ENCODE measurements at places on chromosomes 5 and 9.
A peak's percentile ranks its signal among the peaks of the same experiment; 100 is the strongest.

DNA sequence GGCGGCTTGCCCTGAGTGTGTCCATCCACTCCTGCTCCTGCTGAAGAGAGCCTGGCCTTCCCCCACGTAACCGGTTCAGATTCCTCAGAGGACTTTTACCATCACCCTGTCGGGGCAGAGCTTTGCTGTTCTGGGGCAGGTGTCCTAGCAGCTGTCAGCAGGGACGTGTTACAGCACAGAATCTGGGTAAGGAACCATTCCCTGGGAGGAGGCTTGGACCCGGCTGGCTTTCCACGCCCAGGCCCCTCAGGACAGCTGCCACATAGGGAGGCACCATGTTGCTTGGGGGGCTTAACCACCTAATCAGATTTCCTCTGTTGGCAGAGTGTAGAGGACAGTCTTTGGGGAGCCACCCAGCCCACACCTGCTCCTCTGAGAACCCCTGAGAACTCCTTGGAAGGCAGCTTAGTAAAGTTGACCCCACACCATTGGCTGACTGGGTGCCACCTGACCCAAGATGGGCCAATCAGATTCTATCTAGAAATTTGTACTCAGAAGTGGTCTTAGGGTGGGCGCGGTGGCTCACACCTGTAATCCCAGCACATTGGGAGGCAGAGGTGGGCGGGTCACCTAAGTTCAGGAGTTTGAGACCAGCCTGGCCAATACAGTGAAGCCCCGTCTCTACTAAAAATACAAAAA is 23.3 kb upstream of the EEIG1 start:
- no peak for DNase-seq

- no peak for DNase-seq
Observed at GRCh38 chr5:158813275-158813674, 286.4 kb downstream of the EBF1 start.

- DNase-seq = no peak
Observed at GRCh38 chr5:124948754-124949275, 202.4 kb upstream of the ZNF608 start.

DNA sequence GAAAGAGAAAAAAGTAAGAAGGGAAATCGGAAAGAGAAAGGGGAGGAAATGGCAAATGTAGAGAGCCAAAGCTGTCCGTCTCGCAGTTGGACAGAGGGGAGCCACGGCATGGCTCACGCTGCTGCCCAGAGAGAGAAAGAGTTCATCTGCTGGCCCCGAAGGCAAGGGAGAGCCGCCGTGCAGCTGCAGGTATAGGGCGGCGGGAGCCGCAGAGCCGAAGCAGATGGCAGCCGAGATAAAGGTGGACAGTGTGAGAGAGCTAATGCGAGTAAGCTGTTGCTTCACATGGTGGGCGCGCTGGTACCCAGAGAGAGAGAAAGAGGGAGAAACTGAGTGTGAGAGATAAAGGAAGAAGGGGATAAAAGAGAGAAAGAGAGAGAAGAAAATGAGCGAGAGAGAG is 188.4 kb upstream of the PPP1R26 start:
- DNase-seq = no peak

DNA sequence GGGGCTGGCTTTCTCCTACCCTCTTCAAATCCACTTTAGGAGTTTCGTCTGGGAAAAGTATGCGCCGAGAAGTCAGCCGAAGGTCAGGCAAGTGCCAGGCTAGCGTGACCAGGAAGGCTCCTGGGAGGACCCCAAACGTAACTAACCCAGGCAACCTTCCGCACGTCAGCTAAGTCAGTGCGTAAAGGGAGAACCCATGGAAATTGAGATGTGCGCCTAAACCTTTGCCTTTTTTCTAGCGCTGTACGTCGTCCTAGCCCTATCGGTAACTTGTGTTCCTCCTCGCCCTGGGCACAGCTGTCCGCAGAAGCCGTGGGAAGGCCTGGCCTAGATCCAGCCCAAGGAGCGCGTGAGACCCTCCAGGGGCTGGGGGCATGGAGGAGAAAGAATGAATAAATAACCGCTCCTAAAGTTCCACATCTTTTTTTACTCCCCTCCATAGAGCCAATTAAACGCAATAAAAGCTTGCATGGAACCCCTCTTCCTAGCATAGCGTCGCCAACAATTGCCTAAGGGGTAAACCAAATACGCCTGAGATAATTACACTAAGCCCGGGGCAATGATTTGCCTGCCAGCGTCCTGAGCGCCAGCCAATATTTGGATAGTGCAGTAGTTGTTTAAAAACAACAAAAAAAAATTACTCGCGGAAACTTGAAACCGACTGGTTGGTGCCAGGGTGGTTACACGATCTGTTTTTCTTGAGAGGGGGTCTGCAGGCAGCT is 4.0 kb upstream of the FOXB2 start:
- DNase-seq = no peak

GRCh38 chr5:117486261-117486660 is 911.6 kb upstream of the SEMA6A start:
- no peak for DNase-seq

DNA sequence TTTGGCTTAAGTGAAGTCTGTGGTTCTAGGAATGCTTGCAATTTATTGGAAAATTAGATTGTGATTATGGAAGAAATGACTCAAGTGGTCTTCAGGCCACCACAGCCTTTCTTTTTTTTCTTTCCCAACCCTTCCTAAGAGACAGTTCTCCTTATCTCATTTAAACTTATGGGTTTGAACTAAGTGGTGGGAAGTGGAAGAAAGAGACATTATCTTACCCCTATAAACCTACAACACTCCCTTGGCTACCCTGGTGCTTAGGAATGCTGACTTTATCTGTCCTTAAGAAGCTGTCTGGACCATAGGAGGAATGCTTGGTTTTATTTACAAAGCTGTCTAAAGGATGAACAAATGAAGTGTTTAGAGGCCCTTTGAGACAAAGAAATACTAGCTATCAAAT is 5.1 kb upstream of the ERAP1 start:
- no peak for DNase-seq

GRCh38 chr5:53929570-53929969 is 369.1 kb downstream of the NDUFS4 start:
- no peak for DNase-seq

DNA sequence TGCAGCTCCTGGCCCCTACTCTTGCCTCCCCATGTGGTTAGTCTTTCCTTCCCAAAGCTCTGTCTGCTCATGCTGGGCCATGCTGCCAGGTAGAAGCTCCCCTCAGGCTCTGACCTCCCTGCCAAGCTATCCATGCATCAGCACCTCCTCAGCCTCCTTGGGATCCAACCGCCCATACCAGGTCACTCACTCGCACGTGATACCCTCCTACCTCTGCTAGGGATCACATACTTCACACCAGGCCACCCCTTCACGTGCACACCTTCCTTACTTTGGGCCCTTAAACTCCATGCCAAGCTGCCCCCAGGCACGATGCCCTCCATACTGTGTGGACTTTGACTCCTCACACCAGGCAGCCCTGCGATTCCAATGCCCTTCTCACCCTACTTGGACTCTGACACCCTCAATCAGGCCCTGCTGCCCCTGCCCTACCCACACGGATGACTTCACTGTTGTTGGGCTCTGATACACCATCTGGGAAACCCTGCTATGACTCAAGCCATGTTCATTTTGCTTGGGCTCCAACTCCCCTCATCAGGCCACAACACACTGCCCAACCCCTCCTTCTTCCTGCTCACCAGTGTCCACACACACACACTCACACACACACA is 34.1 kb downstream of the ZNF483 start:
- no peak for DNase-seq

DNA sequence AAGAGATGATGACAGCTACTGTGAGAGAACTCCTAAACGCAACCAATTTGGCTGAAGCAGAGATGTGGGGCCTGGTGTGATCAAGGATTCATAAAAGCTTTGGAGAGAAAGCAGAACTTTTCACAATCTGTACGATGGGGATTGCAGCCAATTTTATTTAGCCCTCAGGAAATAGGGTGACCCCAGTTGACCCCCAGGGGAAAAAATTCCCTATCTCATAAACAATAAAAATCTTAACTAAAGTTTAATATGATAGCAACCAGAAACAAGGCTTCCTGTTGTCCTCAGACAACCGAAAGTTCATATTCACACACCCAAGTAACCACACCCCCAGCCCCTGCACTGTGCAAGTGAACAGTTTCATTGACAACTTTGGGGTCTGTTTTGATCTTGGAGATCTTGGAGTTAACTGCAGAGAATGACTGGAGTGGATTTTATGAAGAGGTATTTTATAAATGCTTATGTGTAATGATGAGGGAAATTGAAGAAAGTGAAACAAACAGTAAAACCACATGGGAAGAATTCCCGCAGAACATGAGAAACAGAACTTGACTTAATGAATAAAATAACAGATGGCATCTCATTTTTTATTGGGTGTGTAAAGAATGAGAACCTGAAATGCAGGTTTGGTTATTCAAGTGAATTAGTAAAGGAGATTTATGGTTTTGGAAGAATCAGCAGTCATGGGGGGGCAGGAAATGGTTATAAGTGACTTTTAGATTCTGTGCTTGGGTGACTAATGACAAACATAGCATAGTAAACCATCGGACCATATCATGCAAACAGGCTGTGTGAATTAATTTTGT is 94.5 kb downstream of the PDE4D start:
- DNase-seq = peak; percentile 43

DNA sequence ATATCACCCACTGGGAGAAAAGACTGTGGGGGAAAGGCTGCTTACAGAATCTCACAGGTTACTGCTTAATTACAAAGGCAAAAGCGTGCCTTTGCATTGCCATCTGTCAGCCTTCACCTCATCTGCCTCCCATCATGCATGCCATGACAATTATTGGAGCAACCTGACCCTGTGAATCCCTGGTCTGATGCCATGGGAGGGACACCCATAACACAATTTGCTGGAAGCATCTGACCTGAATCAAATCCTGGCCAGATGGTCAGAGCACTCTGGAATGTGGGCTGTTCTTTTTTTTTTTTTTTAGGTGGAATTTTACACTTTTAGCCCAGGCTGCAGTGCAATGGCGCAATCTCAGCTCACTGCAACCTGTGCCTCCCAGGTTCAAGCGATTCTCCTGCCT is 11.6 kb upstream of the RETREG1 start:
- DNase-seq = no peak

All from muscle of back (tissue), 13 donors.